A172 (cell line): ENCODE measurements at places on chromosomes 3 and 15. TPM values are rescaled to one million over a fixed set of nuclear protein-coding genes. Genes with fewer than 3 reads are reported as not detected.

- DNase-seq, result no peak
Observed at GRCh38 chr3:155248531-155249187, 44.8 kb downstream of the STRIT1 start.

DNA sequence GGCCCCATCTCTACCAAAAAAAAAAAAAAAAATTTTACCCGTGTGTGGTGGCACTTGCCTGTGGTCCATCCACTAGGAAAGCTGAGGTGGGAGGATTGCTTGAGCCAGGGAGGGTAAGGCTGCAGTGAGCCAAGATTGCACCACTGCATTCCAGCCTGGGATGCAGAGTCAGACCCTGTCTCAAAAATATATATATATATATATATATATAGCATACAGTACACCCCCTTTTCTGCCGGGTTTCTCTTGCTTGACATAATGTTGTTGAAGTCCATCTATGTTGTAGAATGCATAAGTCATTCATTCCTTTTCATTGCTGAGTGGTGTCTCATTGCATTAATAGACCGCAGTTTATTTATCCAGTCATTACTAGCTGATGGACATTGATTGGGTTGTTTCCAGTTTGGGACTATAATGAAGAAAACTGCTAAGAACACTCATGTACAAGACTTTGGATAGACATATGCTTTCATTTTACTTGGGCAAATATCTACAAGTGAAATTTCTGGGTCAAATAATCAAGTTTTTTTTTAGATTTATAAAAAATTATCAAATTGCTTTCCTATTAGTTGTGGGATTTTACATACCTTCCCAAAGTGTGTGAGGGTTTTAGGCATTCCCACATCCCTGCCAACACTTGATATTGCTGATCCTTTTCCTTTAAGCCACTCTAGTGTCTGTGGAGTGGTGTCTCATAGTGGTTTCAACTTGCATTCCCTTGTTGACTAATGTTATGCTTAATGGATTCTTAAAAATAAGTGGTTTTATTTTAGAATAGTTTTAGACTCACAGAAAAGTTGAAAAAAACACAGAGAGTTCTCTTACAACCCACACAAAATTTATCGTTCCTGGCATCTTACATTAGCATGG is 2.1 kb upstream of the PRR20G start:
- DNase-seq, result no peak

DNA sequence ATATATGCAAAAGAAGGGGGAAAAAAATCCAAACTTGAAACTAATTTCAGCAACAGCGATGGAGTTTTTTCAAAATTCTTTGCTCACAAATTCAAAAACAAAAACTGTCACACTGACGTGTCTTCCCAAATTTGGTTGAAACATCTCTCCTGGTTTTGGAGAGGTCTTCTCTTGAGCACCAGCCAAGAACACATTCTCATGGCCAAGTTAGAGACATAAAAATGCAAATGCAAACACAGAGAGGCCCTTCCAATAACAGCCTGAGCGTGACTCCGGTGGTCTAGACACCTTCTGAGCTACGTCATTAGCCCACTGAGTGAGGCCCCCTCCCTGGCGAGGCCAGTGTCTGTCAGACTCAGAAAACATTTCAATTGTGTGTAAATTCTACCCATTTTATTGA is 436.0 kb upstream of the PROK2 start:
- DNase-seq, result no peak

DNA sequence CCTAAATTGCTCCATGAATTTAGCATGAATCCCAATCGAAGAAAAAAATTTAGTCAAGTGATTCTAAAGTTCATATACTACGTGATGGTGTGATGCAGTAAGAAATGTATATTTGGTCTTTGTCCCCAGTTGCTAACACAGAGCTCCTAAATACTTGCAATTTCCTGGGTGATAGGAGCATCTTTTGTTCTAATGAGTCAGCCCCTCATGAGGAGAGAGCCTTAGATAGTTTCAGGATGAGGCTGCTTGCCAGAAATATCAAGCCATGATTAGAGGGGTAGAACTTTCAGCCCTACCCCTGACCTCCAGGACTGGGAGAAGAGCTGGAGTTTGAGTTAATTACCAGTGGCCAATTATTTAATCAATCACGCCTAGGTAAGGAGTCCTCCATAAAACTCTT is 170.2 kb downstream of the PDE8A start:
- DNase-seq, result no peak

DNA sequence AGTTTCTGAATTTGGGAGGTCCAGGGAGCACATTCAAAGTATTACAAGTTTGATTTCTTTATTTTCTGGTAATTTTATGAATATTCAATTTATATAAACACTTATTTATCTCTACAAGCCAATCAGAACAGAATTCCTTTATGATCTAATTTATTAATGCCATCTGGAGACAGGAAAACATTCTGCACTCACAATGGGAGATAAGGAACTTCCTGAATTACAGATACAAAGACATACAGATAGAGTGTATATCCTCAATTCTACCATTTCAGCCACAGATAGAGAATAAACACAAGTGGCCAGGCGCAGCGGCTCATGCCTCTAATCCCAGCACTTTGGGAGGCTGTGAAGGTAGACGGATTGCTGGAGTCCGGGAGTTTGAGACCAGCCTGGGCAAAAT is 86.0 kb downstream of the IQCH start:
- DNase-seq, result no peak

GRCh38 chr15:31977812-31978661 is 52.3 kb upstream of the CHRNA7 start:
- peak; percentile 46 for DNase-seq

- no peak for DNase-seq
Observed at GRCh38 chr15:89164712-89165211, 56.6 kb downstream of the RLBP1 start.

The ANKRD63 gene
- total RNA-seq, result not detected in 2 replicates

The SLC22A14 gene
- not detected in 2 replicates for total RNA-seq

The ITIH1 gene
- not detected in 2 replicates for total RNA-seq

The UNC13C gene
- not detected in 2 replicates for total RNA-seq
